ENCODE measurements at places on chromosomes 13 and 19. TPM values are rescaled to one million over a fixed set of nuclear protein-coding genes. Genes with fewer than 3 reads are reported as not detected.

DNA sequence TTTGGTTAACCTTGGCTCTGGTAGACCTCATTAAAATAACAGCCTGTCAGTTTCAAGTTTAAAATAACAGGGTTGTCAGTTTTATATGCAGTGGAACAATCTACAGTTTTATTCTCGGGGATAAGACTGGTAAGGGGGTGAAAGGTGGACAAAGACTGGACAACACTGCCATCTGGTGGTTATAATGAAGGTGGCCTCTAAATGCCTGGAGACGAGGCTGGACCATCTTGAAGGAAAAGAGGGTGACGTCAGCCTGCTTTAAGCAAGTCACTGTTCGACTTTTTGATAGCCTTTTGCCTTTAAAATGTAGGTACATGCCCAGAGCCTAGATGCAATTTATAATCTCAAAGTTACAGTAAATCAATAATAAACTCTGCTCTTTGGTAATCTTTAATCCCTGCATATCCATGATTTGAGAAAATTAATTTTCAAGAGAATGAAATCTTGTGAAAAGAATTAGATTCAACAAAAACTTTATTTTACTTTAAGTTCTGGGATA is 117.0 kb downstream of the DCT start:
- DNase-seq, result peak; percentile 90
- H3K36me3 ChIP-seq, result no peaks in the 10 kb centered on the region
- H3K27me3 ChIP-seq, result peaks cover 7% of the 10 kb centered on the region
- peaks cover 2% of the 10 kb centered on the region for H3K4me1 ChIP-seq

DNA sequence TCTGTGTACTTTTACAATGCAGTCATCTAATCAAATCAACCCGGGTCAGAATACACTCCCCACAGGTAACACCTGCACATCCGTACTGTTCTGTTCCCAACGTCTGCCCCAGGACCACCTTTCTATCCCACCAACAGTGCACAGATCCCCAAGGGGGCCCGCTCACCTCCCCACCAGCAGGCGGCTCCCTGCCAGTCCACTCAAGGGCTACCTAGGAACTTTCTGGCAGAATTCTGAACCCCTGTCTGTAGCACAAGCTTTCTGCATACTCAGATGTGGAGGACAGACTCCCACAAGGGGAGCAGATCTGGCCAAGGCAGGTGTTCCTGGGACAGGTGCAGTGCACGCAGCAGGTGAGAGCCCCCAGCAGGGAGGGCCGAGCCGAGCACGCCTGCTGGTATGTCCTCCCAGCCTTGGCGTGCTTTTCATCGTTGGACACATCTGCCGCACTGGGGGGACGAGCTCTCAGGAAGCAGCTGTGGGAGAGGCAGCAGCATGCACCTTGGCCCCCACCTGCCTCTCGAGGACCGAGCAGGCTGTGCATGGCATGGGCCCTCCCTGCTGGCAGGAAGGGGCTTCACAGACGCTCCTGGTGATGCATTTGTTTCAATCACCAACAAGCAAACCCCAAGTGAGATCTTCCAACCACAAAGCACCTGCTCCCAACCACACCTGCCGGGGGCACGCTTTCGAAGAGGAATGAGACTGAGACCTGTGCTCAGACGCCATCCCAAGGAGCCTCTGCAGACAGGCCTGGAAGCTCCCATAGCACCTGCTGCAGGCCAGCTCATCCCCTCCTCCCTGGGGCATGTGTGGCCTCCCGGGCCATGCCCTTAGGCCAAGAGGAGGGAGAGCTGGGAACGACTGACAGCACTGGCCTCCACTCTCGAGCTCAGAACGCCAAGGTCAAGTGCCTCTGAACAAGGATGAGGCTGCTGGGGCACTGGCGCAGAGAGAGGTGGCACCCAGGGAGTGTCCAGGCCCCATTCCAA is 35.9 kb downstream of the RAB20 start:
- DNase-seq, result no peak
- no peaks in the 10 kb centered on the region for H3K27me3 ChIP-seq
- H3K36me3 ChIP-seq, result no peaks in the 10 kb centered on the region
- H3K4me3 ChIP-seq, result no peak overlapping the region
- H3K4me1 ChIP-seq, result peaks cover 20% of the 10 kb centered on the region
- H3K27ac ChIP-seq, result no peak overlapping the region

C19orf85 gene
- not detected for total RNA-seq

DNA sequence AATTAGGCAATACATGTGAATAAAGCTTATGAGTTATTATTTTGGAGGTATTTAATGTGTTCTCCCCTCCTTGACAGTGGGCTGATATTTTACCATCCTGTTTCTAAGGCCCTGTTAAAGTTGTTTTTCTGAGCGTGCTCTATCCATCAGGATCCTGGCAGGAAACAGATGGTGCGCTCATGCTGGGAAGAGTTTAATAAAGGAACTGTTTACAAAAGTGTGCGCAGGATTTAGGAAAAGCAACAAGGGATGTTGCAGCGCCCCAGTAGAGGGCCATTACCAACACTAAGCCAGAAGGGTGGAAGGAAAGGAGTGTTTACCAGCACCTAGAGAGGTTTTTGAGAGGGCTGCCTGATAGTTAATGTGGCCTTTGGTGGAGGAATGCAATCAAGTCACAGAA is 374.5 kb downstream of the KCNRG start:
- H3K27me3 ChIP-seq, result peaks cover 33% of the 10 kb centered on the region
- H3K4me3 ChIP-seq, result no peak overlapping the region
- H3K27ac ChIP-seq, result no peak overlapping the region
- no peaks in the 10 kb centered on the region for H3K36me3 ChIP-seq

TNFSF11 gene
- 2.4 TPM for total RNA-seq

DNA sequence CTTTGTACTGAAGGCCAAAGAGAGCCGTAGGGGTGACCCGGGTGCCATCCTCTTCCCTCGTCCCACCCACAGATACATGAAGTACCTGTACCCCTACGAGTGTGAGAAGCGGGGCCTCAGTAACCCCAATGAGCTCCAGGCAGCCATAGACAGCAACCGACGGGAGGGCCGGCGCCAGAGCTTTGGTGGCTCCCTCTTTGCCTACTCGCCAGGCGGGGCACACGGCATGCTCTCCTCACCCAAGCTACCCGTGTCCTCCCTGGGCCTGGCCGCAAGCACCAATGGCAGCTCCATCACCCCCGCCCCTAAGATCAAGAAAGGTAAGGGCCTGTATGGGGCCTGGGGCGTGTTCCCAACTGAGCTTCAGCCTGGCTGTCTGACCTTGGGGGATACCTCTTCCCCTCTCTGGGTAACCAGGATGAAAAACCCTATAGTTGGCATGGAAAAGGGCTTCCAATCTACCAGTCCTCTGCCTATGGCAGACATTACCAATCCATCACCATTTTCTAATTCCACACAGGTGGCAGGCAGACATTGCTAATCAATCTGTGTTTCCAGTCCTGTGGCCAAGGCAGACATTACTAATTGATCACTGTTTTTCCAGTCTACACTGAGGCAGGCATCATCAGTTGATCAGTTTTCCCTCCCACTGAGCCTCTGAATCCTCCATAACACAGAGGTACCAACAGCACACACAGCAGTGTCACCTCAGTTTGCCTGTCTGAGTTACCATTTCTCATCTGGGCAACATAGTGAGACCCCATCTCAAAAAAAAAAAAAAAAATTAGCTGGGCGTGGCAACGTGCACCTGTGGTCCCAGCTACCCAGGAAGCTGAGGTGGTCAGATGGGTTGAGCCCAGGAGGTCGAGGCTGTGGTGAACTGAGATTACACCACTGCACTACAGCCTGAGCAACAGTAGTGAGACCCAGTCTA is 19.1 kb upstream of the WDR18 start:
- DNase-seq, result no peak
- no peak overlapping the region for H3K27ac ChIP-seq
- peaks cover 10% of the 10 kb centered on the region for H3K4me1 ChIP-seq
- no peaks in the 10 kb centered on the region for H3K27me3 ChIP-seq

DNA sequence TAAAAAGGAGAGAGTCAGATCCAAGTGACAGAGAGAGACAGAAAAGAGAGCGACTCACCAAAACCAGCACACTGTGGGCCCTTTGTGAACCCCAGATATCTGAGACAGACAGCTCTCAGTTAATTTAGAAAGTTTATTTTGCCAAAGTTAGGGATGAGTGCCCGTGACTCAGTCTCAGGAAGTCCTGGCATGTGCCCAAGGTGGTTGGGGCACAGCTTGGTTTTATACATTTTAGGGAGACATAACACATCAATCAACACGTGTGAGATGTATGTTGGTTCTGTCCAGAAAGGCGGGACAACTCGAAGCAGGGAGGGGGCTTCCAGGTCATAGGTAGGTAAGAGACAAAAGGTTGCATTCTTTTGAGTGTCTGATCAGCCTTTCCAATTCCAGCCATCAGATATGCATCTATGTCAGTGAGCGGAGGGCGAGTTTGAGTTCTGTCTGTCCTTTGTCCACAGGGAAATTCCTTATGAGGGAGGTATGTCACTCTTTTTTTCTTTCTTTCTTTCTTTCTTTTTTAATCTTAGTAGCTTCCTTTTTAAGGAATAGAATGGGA is 37.2 kb upstream of the ATP11A start:
- no peak overlapping the region for H3K27ac ChIP-seq
- peaks cover 7% of the 10 kb centered on the region for H3K27me3 ChIP-seq
- no peak for DNase-seq
- H3K4me3 ChIP-seq, result no peak overlapping the region
- no peaks in the 10 kb centered on the region for H3K36me3 ChIP-seq

DNA sequence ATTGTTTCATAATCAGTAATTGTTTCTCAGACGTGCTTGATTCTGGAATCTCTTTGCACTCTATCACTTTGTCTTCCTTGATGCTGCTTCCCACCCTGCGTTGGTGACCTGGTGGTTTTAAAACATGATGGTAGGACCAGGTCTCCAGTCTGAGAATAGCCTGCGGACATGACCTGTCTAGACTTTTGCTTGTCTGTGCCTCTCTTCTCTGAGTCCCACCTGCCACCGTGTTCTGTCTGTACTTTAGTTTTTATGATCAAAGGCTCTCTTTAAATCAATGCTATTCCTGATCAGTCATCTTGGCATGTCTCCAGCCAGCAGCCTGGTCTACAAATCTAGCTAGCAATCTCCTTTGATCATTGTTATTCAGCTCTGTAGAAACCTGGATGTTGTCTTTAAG is 933.9 kb downstream of the DIAPH3 start:
- H3K27me3 ChIP-seq, result no peaks in the 10 kb centered on the region
- no peak overlapping the region for H3K27ac ChIP-seq
- no peaks in the 10 kb centered on the region for H3K36me3 ChIP-seq
- H3K4me3 ChIP-seq, result no peak overlapping the region

- peaks cover 31% of the 10 kb centered on the region for H3K36me3 ChIP-seq
- H3K27ac ChIP-seq, result no peak overlapping the region
- no peak for DNase-seq
- H3K4me3 ChIP-seq, result no peak overlapping the region
- peaks cover 32% of the 10 kb centered on the region for H3K4me1 ChIP-seq
Observed at GRCh38 chr19:48625891-48626327, 6.6 kb downstream of the SPHK2 start.

- no peak overlapping the region for H3K4me3 ChIP-seq
- no peak overlapping the region for H3K27ac ChIP-seq
- H3K36me3 ChIP-seq, result no peaks in the 10 kb centered on the region
- DNase-seq, result no peak
- peaks cover 23% of the 10 kb centered on the region for H3K27me3 ChIP-seq
Observed at GRCh38 chr13:110217085-110217484, 89.9 kb downstream of the COL4A1 start.

LSR gene
- 2.8 TPM for total RNA-seq

ADAT3 gene
- total RNA-seq, result 10.6 TPM

- DNase-seq, result no peak
- H3K4me3 ChIP-seq, result peak overlapping the region; percentile 24
- H3K27ac ChIP-seq, result peak overlapping the region; percentile 74
- peaks cover 3% of the 10 kb centered on the region for H3K27me3 ChIP-seq
- H3K36me3 ChIP-seq, result peaks cover 3% of the 10 kb centered on the region
Observed at GRCh38 chr19:55486971-55487923, 989 bp upstream of the SSC5D start.

FUT2 gene
- not detected for total RNA-seq

CBY2 gene
- total RNA-seq, result not detected

GRCh38 chr13:99751517-99752199 is 219.9 kb downstream of the ZIC5 start:
- no peak for DNase-seq
- H3K27ac ChIP-seq, result no peak overlapping the region
- no peaks in the 10 kb centered on the region for H3K4me1 ChIP-seq

LILRB3 gene
- total RNA-seq, result not detected

DNA sequence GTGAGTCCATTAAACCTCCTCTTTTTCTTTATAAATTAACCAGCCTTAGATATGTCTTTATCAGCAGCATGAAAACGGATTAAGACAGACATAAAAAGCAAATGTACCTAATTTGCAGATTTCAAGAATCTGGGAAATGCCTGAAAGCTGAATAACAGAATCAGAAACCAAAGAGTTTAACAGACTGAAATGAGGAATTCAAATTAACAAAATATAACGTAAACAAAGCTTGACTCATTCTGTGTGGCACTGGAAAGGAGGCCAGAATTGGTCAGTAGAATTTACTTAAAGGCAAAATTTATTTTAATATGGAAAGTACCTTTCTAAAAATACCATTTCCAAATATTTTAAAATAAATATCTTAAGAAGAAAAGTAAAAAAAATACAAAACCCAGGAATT is 540.6 kb upstream of the HTR2A start:
- no peak for DNase-seq
- H3K4me1 ChIP-seq, result no peaks in the 10 kb centered on the region
- no peak overlapping the region for H3K4me3 ChIP-seq
- no peaks in the 10 kb centered on the region for H3K27me3 ChIP-seq

- no peak for DNase-seq
- H3K27me3 ChIP-seq, result peaks cover 9% of the 10 kb centered on the region
- no peak overlapping the region for H3K4me3 ChIP-seq
- H3K27ac ChIP-seq, result no peak overlapping the region
Observed at GRCh38 chr19:38512277-38512676, 78.8 kb downstream of the RYR1 start.

DNA sequence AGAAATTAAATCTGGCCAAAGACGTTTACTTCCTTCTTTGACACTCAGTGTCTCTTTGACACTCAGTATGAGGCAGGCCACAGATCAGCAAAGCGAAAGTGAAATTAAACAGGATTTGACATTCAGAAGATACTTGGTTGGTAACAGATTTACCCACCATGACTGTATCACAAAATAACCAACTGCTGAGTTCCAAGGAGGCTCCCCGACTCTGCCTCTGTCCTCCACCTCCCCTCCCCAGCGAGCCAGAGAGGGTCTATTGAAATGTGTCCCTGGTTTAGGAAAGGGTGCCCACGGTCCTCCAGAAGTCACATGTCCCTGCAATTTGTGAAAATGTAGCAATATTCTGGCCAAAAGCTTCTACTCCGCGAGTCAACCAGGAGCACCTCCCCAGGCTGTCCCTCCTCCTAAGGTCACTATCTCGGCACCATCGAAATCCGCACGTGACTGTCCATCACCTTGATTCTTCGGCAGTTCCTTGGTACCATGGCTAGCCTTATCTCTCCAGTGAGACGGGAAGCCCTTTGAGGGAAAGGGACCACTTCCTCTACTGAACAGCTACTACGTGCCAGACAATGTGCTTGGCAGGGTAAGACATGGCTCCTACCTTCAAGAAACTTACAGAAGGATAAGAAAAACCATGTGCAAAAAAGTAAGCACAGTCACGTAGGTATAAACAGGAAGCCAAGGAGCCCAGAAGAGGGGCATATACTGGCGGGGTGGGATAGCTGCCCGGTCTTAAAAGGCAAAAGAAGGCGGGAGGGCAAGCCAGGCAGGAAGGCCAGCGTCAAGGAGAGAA is 1.5 kb downstream of the N4BP2L1 start:
- H3K36me3 ChIP-seq, result peaks cover 47% of the 10 kb centered on the region
- DNase-seq, result peak; percentile 88
- no peaks in the 10 kb centered on the region for H3K27me3 ChIP-seq
- H3K4me3 ChIP-seq, result peak overlapping the region; percentile 99
- H3K27ac ChIP-seq, result peak overlapping the region; percentile 98
- H3K4me1 ChIP-seq, result peaks cover 38% of the 10 kb centered on the region
